ENCODE measurements at places on chromosomes 2 and 18.
A peak's percentile ranks its signal among the peaks of the same experiment; 100 is the strongest.

- no peak for DNase-seq
Measured at GRCh38 chr2:15945909-15946705, 5.8 kb downstream of the MYCN start.

- no peak for DNase-seq
Measured at GRCh38 chr18:76958692-76959341, 136.5 kb downstream of the ZNF236 start.

DNA sequence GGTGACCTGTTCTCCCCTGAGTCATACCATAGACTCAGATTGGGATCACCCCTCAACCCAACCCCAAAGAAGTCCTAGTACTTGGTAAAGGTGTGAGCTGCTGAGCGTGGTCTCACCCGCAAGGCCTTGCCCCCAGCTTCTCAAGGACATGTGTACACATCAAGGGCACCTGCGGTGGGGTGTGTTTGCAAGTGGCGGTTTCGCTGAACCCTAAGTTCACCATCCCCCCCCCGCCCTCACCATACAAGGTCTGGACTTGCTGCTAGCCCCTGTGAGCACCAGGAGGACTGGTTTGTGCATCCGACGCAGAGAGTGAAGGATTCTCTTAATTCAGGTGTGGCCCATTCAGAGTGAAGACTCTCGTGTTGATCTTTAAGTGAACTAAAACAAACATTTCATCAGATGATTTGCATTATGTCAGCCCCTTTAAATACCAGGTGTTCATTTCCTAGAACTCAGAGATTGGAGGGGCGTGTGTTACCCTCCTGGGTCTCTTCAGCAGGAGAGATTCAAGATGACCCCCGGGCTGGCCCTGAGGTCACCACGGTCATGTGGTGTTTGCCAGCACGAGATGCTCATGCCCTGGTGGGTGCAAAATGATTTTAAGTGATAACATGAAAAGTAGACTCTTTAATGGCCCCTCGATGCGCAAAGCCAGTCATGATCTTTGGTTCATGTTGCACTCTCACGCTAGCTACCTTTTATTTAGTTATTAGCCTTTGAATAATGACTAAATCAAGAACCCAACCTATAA lies 27.8 kb downstream of the MTERF4 start:
- no peak for DNase-seq

- no peak for DNase-seq
Measured at GRCh38 chr2:124778076-124778475, 753.0 kb downstream of the CNTNAP5 start.

DNA sequence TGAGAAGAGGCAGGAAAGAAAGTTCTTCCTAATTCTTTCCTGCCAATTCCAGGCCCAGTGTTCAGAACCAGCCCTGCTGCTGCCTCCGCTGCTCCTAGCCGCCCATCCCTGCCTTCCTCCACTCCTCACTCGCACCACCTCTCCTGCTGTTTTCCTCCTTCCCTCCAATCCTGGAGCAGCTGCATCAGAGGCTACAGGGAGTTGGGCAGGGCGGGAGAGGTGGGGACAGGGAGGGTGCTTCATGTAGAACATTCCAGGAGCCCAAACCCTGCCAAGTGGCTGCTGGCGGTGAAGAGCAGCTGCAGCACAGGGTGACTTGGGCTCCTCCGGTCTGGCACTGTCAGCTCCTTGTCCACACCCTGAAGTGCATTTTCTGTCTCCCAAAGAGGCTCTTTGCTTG lies 176.3 kb downstream of the TNS1 start:
- DNase-seq = no peak

DNA sequence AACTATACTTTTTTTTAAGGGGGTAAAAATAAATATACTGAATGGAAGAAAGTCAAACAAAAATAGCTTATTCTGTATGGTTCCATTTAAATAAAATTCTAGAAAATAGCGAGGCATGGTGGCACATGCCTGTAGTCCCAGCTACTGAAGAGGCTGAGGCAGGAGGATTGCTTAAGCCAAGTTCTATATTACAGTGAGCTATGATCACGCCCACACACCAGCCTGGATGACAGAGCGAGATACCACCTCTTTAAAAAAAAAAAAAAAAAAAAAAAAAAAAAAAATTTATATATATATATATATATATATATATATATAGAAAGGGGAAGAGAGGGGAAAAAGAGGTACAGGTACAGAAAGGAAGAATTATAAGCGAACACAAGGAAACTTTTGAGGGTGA lies 77.7 kb downstream of the MEMO1 start:
- no peak for DNase-seq

- DNase-seq = no peak
Measured at GRCh38 chr18:31386741-31387140, 10.2 kb downstream of the DSG4 start.

- no peak for DNase-seq
Measured at GRCh38 chr18:33114749-33115148, 325.8 kb downstream of the CCDC178 start.

DNA sequence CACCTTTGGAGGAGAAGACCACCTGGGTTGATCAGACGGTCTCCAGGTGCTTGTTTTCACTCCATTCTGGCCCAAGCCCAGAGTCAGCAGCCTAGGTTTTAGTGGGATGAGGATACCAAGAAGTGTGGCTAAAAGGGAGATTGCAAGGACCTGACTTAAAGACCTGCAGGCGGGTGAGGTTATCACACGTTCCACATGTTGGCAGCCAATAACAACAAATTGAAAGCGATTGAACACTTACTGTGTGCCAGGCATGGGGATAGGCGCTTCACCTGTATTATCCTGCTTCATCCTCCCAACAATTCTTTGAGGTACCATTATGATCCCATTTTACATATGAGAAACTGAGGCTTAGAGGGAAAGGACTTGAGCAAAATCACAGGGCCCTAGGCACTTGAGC lies 5.0 kb downstream of the ARL4C start:
- DNase-seq = no peak

GRCh38 chr2:205758051-205758450 lies 75.8 kb downstream of the NRP2 start:
- peak; percentile 57 for DNase-seq

GRCh38 chr2:74391209-74391579 lies 11.1 kb upstream of the DCTN1 start:
- peak; percentile 49 for DNase-seq

- DNase-seq = no peak
Measured at GRCh38 chr2:210964141-210964764, 407.9 kb downstream of the CPS1 start.

- peak; percentile 71 for DNase-seq
Measured at GRCh38 chr2:195575879-195576401, 81.1 kb upstream of the SLC39A10 start.

DNA sequence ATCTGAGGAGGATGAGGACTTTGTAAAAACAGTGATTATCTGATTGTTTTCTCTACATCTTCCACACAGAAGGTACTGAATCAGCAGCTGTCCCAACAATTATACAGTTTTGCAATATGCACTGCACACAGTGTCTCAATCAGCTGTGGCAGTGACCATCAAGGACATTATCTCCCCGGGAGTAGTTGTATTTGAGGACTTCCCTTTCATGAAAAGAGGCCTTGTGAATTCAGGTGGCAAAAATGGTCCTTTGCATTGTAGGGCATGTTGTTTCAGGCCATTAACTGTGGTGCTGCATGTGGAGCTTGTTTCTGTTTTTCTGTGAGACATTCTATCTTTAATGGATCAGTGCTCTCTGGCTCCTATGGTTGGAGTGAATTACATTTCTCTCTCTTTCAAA lies 779.4 kb upstream of the FSHR start:
- DNase-seq = no peak

GRCh38 chr2:211867845-211868451 lies 670.7 kb downstream of the ERBB4 start:
- DNase-seq = no peak

- DNase-seq = no peak
Measured at GRCh38 chr2:232632904-232633412, 446 bp upstream of the EFHD1 start.

DNA sequence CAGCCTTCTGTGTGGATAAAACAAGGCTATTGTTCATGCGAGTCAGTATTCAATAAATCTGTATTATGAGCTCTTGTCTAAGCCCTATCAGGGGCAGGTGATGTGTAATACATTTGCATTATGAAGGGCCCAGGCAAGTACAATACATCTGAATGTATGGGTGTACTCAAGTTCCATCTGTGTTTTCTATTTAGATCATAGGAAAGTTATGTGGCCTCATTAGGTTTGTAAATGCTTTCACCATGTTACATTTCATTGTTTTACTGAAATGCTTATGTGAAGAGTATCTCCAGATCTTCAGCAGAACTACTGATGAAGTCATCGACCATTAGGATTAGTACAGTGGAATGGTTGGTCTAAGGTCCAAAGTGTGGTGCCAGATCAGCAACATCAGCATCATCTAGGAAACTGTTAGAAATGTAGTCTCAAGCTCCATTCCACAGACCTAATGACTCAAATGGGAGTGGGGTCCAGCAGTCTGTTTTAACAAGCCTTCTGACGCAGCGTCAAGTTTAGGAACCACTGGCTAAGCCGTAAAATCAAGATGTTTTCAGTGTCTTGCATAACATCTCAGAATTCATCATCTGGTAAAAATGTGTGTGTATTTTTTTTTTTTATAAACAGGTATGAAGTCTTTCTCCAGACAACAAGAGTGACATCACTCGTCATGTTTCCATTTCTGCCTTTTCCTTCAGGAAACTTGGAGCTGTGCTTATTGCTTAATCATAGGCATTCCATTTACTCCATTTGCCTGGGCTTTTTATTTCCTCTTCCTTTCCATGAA lies 80.5 kb downstream of the LYPD6 start:
- no peak for DNase-seq

GRCh38 chr2:109399066-109399465 lies 214.7 kb downstream of the SEPTIN10 start:
- peak; percentile 37 for DNase-seq

DNA sequence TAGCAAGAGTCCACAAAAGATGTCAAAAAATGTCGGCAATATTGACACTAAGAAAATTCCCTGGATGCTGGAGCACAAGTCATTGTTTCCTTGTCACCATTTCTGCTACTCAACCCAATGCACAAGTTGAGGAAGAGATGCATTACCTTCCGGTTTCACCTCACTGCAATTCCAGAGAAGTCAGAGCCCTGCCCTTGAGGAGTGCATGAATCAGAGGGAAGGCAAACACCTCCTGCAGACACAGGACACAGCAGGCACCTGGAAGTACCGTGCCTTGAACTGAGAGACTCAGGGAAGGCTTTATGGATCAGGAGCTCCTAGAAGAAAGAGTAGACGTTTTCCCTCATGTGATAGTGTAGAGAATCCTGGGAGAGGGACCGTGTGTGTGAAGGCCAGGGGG lies 62.7 kb upstream of the ARL4C start:
- no peak for DNase-seq

DNA sequence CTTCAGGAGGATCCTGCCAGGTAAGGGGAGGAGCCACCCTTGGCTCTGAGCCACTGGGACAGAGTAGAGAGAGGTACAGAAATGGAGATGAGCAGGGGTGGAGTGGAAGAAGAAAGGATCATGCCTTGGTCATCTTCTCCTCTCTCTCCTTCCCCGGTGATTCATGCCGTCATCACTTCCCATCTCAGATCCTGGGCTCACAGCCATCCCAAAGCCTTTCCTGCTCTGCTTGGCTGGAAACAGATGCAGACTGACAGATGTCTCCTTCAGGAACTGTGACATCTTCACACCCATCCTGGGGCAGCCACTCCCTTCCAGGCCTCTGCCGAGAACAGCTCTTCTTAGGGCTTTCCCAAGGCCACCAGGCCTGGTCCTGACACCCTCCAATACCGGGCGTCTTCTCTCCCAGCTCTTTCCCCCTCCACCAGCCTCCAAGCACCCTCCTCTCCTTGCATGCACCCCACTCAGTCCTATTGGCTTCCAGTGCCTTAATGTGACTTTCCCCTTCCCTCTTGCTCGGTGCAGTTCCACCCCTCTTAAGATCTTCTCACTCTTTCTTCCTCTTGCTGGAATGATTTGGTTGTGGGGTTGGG lies 58.3 kb upstream of the TNP1 start:
- DNase-seq = peak; percentile 66

DNA sequence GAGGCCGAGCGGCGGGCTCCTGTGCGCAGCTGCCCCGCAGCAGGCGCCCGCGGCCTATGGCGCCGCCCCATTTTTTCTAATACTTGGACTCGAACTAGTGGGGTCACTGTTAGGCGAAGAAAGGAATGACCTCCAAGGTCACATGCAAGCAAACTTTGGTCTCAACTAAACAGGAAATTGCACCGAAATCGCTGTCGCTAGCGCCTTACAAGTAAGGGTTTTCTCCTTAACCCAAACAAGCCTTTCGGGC lies 339 bp downstream of the ACAA2 start:
- peak; percentile 35 for DNase-seq

GRCh38 chr2:108980076-108980475 lies 8.9 kb downstream of the EDAR start:
- no peak for DNase-seq

DNA sequence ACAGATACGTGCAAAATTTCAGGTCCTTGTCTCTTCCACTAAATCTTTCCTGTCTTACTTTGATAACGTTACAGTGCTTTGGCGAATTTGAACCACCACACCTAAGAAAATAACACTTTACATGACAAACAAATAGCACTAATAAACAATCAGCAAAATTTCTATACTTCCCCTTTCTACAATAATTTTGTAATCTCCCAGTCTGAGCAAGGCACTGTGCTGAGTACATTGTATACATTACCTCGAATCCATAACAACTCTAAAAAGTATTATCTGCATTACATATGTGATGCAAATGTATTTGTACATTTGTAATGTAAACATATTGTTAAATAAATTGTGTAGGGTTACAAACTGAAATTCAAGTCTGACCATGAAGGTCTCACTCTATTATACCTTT lies 49.9 kb downstream of the RTN4 start:
- DNase-seq = no peak

GRCh38 chr2:16336916-16337315 lies 328.7 kb downstream of the CYRIA start:
- DNase-seq = no peak

- peak; percentile 62 for DNase-seq
Measured at GRCh38 chr2:86747711-86748639, 27.9 kb downstream of the RMND5A start.

DNA sequence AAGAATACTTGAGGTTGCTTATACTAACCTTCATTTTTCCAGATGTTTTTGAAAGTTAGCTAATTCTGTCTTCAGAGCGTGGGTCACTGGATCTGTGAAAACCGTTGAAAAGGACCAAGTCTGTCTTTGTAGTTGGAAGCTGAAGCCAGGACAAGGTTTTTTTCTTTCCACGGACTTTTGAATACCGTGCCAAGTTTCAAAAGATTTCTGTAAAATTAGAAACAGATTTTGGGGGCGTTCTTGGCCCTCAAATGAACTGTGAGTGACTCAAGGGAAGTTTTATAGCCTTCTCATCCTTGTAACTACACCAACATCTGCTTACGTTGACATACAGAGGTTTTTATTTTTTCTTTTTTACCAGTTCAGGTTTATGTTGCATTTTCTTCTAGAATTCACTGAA lies at the start of gene FAP:
TSS of gene FAP (minus strand) at position 152 of the 400 bp plus-strand sequence. CDS start at position 34, 118 bp downstream.
- DNase-seq = peak; percentile 44

Measured in AG08396 (cell line).